Right lobe of liver (tissue), 6 donors: ENCODE measurements at places on chromosomes 2 and 18. TPM values are rescaled to one million over a fixed set of nuclear protein-coding genes. Genes with fewer than 3 reads are reported as not detected.

GRCh38 chr2:45040786-45041185, 31.5 kb upstream of the SIX2 start:
- no peaks in the 10 kb centered on the region for H3K27me3 ChIP-seq
- DNase-seq = no peak
- H3K36me3 ChIP-seq = no peaks in the 10 kb centered on the region
- no peak overlapping the region for H3K4me3 ChIP-seq
- H3K27ac ChIP-seq = no peak overlapping the region
- H3K4me1 ChIP-seq = no peaks in the 10 kb centered on the region

- H3K27ac ChIP-seq = no peak overlapping the region
- no peak for DNase-seq
- H3K4me3 ChIP-seq = no peak overlapping the region
- no peaks in the 10 kb centered on the region for H3K27me3 ChIP-seq
- H3K4me1 ChIP-seq = no peaks in the 10 kb centered on the region
Observed at GRCh38 chr2:44946372-44947027, 5.0 kb downstream of the SIX3 start.

DNA sequence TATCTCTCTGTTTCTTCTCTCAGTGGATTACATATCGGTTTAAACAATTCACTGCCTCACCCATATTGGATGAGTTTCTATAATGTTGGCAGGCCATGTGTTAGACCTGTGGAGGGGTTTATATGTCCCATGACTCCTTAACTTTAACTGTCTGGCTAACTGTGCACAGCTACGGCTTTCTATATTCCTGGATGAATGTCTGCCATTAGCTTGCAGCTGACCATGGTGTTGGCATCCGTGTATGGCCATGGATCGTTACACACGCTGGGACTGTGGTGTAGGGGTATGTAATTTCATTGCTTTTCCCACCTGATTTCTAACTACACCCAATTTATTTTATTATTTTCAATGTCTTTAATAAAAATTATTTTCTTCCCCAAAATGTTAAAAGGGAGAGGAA, 3.3 kb upstream of the TANC1 start:
- no peak for DNase-seq
- H3K27ac ChIP-seq = no peak overlapping the region
- H3K4me1 ChIP-seq = no peaks in the 10 kb centered on the region
- no peaks in the 10 kb centered on the region for H3K36me3 ChIP-seq

GRCh38 chr2:60320724-60321123, 232.7 kb downstream of the BCL11A start:
- DNase-seq = no peak
- H3K27ac ChIP-seq = no peak overlapping the region
- no peaks in the 10 kb centered on the region for H3K27me3 ChIP-seq
- no peak overlapping the region for H3K4me3 ChIP-seq
- no peaks in the 10 kb centered on the region for H3K36me3 ChIP-seq

DNA sequence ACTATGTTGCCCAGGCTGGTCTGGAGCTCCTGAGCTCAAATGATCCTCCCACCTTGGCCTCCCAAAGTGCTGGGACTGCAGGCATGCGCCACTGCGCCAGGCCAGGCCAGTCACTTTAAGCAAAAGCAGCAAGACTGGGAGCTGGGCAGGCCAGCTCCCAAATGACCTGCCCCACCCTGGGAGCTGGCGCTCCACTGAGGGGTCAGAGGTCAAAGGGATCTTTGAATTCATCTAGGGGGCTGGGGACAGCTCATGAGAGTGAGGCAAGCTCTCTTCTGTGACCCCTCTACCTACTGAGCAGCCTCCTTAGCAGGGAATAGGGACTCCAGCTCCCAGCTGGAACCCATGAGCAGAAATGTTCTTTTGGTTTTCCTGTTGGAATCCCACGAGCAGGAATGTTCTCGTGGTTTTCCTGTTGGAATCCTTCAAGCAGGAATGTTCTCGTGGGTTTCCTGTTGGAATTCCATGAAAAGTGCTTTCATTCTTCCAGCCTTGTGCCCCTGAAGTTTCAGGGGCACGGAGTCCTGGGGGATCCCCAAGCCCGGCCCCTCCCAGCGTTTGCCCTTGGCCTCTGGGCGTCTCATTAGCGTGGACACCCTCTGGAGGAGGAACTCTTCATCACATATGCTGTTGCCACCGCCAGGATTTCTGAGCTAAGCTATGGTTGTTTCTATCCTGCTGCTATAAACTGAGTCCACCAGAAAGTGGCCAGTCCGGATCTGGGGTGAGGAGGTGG, 162.0 kb upstream of the HAAO start:
- H3K4me3 ChIP-seq = no peak overlapping the region
- no peak overlapping the region for H3K27ac ChIP-seq
- no peaks in the 10 kb centered on the region for H3K36me3 ChIP-seq
- peak; percentile 63 for DNase-seq
- H3K4me1 ChIP-seq = no peaks in the 10 kb centered on the region
- H3K27me3 ChIP-seq = no peaks in the 10 kb centered on the region

DNA sequence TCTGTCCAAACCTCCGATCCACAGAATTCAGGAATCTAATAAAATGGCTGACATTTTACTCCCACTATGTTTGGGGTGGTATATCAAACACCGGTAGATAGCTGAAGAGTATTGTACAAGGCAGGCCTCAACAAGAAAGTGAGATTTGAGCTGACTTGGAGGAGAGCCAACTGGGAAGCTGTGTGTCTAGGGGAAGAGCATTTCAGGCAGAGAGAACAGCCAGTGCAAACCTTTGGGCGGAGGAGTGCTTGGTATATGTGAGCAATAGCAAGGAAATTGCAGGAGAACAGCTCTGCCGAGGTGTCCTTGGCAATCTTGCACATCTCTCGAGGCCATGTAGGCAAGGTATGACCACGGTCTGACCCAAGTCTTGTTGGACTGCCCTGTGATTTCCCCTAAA, 1.8 kb upstream of the MERTK start:
- H3K36me3 ChIP-seq = no peaks in the 10 kb centered on the region
- H3K4me1 ChIP-seq = peaks cover 25% of the 10 kb centered on the region
- H3K27ac ChIP-seq = no peak overlapping the region
- H3K27me3 ChIP-seq = no peaks in the 10 kb centered on the region

DNA sequence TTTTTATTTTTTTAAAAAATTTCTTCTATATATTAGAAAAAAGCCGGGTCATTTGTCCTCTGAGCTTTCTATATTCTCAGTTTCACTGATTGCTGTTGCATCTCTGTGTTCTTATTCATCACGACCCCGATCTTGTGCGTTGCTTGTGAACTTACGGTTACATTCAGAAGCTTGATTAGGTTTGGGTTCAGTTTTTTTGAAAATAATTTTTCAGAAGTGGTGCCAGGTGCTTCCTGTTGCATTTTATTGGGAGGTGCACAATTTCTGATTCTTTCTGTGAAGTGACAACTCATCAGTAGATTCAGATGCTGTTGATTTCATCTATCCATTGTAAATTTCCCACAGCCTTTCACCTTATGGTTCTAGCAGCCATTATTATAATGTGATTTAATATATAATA, 147.3 kb downstream of the INHBB start:
- H3K36me3 ChIP-seq = no peaks in the 10 kb centered on the region
- H3K4me3 ChIP-seq = no peak overlapping the region
- H3K27ac ChIP-seq = no peak overlapping the region
- no peak for DNase-seq
- peaks cover 15% of the 10 kb centered on the region for H3K4me1 ChIP-seq

DNA sequence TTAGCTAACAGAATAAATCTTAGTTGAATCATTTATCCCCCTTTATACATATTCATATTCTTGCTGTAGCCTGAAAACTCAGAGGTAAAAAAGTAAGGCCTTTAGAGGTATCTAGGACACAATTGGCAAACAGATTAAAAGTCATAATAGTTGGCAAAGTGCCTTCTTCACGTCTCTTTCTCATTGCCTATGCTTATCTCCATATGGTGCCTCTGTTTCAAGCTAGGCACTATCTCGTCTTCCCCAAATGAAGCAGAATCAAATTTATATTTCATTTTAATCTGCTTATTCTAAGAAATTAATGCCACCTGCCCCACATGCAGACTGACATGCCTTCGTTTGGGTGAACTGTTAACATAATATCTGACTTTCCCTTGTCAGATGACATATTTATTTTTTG, 245.4 kb downstream of the CDH2 start:
- DNase-seq = no peak
- no peak overlapping the region for H3K4me3 ChIP-seq
- no peak overlapping the region for H3K27ac ChIP-seq
- no peaks in the 10 kb centered on the region for H3K36me3 ChIP-seq
- no peaks in the 10 kb centered on the region for H3K27me3 ChIP-seq

DNA sequence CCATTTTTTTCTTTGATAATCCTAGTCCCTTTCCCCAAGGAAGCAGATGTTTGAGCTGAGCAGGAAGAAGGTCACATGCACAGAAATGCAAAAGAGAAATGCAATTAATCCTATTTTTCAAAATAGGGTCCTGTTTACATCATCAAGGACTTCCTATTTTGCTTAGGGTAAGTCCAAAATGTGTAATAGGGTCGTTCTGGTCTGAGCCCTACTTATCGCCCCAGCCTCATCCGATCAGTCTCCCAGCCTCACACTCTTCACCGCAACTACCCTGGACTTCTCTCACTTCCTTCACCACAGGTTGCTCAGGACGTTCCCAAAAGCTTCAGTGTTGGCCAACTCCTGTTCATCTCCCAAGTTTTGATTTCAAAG, 32.8 kb downstream of the FOSL2 start:
- H3K36me3 ChIP-seq = no peaks in the 10 kb centered on the region
- no peak for DNase-seq
- H3K27ac ChIP-seq = no peak overlapping the region
- H3K27me3 ChIP-seq = no peaks in the 10 kb centered on the region
- H3K4me3 ChIP-seq = no peak overlapping the region

- DNase-seq = no peak
- no peak overlapping the region for H3K4me3 ChIP-seq
- H3K27ac ChIP-seq = no peak overlapping the region
- H3K27me3 ChIP-seq = no peaks in the 10 kb centered on the region
- H3K36me3 ChIP-seq = no peaks in the 10 kb centered on the region
Observed at GRCh38 chr18:74665346-74665745, 67.7 kb downstream of the ZNF407 start.

DNA sequence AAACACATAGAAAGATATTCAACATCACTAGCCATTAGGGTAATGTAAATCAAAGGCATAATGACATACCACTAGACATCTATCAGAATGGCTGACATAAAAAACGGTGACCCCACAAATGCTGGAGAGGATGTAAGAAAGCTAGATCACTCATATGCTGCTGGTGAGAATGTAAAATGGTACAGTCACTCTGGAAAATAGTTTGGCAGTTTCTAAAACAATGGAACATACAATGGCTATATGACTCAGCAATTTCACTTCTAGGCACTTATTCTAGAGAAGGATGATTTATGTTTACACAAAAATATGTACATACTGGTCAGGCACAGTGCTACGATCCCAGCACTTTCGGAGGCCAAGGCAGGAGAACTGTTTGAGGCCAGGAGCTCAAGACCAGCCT, 87.3 kb downstream of the COLEC12 start:
- no peak for DNase-seq
- H3K27ac ChIP-seq = no peak overlapping the region
- no peaks in the 10 kb centered on the region for H3K36me3 ChIP-seq
- H3K4me3 ChIP-seq = no peak overlapping the region
- H3K27me3 ChIP-seq = no peaks in the 10 kb centered on the region
- H3K4me1 ChIP-seq = no peaks in the 10 kb centered on the region

DNA sequence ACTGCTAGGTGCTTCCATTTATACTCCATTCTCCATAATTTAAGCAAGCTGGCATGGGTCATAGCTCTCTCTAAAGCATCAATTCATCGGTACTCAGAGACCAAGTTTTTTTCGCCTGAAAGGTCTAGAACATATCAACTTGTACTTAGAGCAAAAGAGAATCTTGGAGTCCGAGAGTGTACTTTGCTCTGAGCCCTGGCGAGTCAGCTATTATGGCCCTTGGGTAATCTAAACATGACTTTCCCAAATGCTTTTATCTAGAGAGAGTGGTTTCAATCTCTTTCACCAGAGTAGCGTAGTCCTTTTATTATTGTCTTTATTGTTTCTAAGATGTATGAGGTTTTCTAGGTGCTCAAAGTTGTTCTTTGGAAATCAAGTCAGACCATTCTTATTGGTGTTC, 34.4 kb downstream of the MAIP1 start:
- no peaks in the 10 kb centered on the region for H3K4me1 ChIP-seq
- no peak overlapping the region for H3K4me3 ChIP-seq
- H3K36me3 ChIP-seq = no peaks in the 10 kb centered on the region

- H3K36me3 ChIP-seq = no peaks in the 10 kb centered on the region
- no peaks in the 10 kb centered on the region for H3K4me1 ChIP-seq
- H3K4me3 ChIP-seq = no peak overlapping the region
- no peak overlapping the region for H3K27ac ChIP-seq
- DNase-seq = no peak
Observed at GRCh38 chr2:82120654-82121053, 1816.1 kb upstream of the LRRTM1 start.

DNA sequence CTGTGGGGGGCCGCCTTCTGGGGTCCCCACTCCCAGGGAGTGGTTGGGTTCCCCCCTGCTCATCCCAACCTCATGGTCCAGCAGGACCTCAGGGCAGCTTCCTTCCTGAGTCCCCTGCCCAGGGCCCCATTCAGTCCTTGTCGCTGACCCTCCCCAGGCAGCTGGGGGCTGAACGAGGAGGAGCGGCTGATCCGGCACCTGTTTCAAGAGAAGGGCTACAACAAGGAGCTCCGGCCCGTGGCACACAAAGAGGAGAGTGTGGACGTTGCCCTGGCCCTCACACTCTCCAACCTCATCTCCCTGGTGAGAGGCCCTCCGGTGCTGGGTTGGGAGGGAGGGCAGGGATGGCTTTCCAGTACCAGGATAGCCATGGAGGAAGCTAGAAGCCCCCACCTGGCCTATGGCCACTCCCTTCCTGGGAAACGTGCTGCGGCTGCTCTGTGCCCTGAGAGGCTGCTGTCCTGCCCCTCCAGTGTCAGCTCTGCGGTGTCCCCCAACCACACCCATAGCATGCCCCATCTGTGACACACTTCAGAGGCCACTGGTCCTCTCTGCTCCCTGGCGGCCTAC, 497 bp downstream of the CHRND start:
- no peaks in the 10 kb centered on the region for H3K36me3 ChIP-seq
- H3K4me3 ChIP-seq = no peak overlapping the region
- H3K4me1 ChIP-seq = no peaks in the 10 kb centered on the region
- H3K27ac ChIP-seq = no peak overlapping the region
- DNase-seq = no peak

Gene VIT
- not detected for total RNA-seq

Gene C2orf78
- not detected for total RNA-seq

Gene MC4R
- not detected for total RNA-seq

Gene SLC5A7
- total RNA-seq = not detected

Gene TFPI
- 204 TPM for total RNA-seq
